ENCODE measurements at places on chromosomes 1 and 21.

DNA sequence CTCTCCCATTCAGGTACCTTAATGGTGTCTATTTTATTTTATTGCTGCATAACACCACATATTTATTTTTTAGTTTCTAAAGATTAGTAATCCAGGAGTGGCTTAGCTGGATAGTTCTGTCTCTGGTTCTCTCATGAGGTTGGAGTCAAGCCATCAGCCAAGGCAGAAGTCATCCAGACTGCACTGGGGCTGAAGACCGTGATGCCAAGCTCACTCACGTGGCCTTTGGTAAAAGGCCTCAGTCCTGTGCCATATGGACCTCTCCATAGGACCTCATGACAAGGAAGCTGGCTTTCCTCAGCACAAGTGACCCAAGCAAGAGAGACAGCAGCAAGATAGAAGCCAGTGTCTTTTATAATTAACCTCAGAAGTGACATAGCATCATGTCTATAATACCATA is 23.0 kb upstream of the DDR2 start:
- DNase-seq: no peak

DNA sequence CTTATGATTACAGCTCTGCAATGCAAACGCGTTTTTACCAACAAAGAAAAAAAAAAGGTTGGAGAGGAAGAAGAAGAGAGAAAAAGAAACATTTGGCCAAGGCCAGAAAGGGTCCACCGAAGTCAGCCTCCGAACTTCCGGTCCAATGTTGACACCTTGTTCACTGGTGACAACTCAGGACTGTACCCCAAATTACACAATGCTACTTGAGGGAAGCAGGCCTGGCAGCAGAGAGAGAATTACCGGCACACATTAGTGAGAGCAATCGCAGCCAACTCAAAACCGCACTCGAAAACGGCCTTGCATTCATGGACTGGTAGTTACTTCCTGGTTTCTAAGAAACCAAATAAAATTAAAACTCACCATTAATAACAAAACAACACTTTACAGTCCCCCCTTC is 652.5 kb downstream of the KIF26B start:
- peak; percentile 39 for DNase-seq

- DNase-seq: no peak
Measured at GRCh38 chr1:224087286-224087794, 26.6 kb upstream of the FBXO28 start.

DNA sequence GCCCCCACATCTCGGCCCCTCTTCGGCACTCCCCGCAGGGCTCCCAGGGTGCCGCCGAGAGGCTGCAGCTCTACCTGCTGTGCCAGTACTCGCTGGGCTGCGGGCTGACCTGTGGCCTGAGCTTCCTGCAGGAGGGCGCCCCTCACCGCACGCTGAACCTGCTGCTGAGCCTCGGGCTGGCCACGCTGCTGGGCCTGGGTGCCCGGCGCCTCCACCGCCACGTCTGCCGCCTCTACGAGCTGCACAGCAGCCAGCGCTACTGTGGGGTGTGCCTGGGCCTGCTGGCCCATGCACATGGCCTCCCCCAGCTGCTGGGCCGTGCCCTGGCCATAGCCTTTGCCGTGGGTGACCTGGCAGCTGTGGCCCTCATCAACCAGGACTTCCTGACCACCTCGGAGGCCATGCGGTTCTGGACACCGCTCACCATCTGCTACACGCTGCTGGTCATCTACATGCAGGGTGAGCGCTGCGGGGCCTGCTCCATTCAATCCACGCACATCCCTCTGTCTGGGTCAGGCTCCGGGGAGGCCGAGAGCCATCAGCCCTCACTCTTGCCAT is 1.9 kb downstream of the TMEM82 start:
- DNase-seq: no peak

DNA sequence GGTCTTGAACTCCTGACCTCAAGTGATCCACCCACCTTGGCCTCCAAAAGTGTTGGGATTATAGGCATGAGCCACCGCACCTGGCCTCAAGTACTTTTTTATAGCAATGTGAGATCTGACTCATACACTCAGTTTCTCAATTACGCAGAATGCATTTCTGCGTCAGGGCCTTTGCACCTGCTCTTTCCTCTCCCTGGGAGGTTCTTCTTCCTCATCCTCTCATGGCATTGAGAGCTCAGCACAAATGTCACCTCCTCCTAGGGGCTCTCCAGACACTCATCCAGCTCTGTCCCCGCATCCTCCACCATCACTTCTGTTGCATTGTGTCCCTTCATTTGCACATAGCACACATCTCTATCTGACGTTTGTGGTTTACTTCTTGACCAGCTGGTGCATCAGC is 418.8 kb downstream of the PTPRU start:
- DNase-seq: no peak

- peak; percentile 20 for DNase-seq
Measured at GRCh38 chr21:35350965-35351364, 301.9 kb upstream of the RUNX1 start.

DNA sequence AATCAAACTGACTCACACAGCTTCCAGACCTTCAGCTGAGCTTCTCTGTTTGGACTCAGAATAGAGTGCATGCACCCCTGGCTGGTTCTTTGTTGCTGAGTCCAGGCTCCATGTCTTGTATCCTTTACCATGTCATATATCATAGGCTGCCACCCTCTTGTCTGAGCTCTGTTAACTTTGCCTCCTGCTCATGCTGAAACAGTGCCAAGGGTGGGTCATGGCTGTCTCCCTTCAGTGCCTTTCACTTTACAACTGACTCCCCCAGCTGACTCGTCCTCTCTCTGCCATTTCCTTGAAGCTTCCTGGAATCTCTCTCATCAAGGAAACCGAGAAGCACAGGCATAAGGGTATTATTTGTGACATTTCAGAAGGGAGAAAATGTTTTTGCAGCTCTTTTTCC is 885.3 kb downstream of the TTLL7 start:
- DNase-seq: no peak

GRCh38 chr1:97201641-97202040 is 480.1 kb downstream of the PTBP2 start:
- no peak for DNase-seq

GRCh38 chr1:209010475-209011230 is 572.9 kb upstream of the CAMK1G start:
- no peak for DNase-seq

GRCh38 chr21:16797540-16797939 is 715.3 kb upstream of the CXADR start:
- no peak for DNase-seq

DNA sequence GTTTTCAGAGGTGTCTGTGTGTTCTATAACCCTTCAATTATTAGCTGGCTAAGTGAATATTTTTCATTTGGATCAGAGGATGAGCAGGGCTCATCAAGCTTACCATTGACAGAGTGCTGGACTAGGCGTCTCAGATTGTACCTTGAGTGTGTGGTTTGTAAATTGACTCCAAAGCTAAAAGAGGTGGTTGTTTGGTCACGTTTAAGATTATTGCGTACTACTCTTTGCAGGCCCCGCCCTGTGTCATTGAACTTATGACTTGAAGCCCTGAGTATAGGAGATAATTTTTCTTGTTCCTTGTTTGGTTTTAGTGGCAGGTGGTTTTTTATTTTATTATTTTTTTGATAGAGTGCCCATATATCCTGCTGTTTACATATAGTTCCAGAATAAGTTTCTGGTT is 17.7 kb downstream of the MRPS6 start:
- DNase-seq: no peak

DNA sequence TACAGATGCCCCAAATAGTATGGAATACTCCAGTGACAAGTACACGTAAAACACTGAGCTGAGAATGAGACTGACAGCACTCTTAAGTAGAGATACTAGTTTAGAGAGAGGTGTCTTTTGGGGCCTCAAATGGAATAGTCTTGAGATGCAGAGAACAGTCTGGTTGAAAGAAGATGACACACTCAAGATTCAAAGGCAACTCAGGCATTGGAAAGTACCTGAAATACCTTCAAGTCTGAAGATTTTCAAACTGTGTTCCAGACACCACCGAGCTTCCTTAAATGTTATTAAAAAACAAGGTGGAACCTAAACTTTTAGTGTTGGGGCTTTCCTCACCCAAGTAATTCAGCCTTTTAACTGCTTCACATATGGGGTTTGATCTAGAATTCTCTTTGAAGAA is 437.7 kb downstream of the OMA1 start:
- no peak for DNase-seq

Measured in AG20443 (cell line).